ENCODE measurements at places on chromosomes 12 and 14.

- DNase-seq: no peak
- H3K27ac ChIP-seq: no peak overlapping the region
- no peaks in the 10 kb centered on the region for H3K36me3 ChIP-seq
Measured at GRCh38 chr14:104297721-104298401, 159.5 kb downstream of the KIF26A start.

- H3K27me3 ChIP-seq: no peaks in the 10 kb centered on the region
- DNase-seq: no peak
- H3K36me3 ChIP-seq: no peaks in the 10 kb centered on the region
- no peak overlapping the region for H3K4me3 ChIP-seq
- H3K4me1 ChIP-seq: no peaks in the 10 kb centered on the region
Measured at GRCh38 chr14:27863166-27863565, 903.4 kb upstream of the FOXG1 start.

- no peak overlapping the region for H3K4me3 ChIP-seq
- no peak overlapping the region for H3K27ac ChIP-seq
- H3K27me3 ChIP-seq: no peaks in the 10 kb centered on the region
- no peaks in the 10 kb centered on the region for H3K4me1 ChIP-seq
- no peaks in the 10 kb centered on the region for H3K36me3 ChIP-seq
Measured at GRCh38 chr12:5898874-5899273, 46.2 kb downstream of the ANO2 start.

GRCh38 chr12:111285200-111285599, 83.7 kb downstream of the PHETA1 start:
- no peak for DNase-seq
- H3K27ac ChIP-seq: no peak overlapping the region
- peaks cover 27% of the 10 kb centered on the region for H3K27me3 ChIP-seq
- no peak overlapping the region for H3K4me3 ChIP-seq
- H3K36me3 ChIP-seq: no peaks in the 10 kb centered on the region
- H3K4me1 ChIP-seq: no peaks in the 10 kb centered on the region

- H3K4me3 ChIP-seq: no peak overlapping the region
- H3K27ac ChIP-seq: no peak overlapping the region
- DNase-seq: no peak
- H3K27me3 ChIP-seq: no peaks in the 10 kb centered on the region
Measured at GRCh38 chr12:71772735-71773134, 18.1 kb downstream of the RAB21 start.

Data from T-cell (primary cell).